Uterus (tissue), 4 donors: ENCODE measurements at places on chromosomes 1 and 21. TPM values are rescaled to one million over a fixed set of nuclear protein-coding genes. Genes with fewer than 3 reads are reported as not detected.

Gene HSF2BP
- total RNA-seq: 1.2 TPM

- H3K4me1 ChIP-seq: no peaks in the 10 kb centered on the region
- H3K36me3 ChIP-seq: no peaks in the 10 kb centered on the region
- H3K4me3 ChIP-seq: no peak overlapping the region
- no peak for DNase-seq
- H3K27me3 ChIP-seq: no peaks in the 10 kb centered on the region
These were observed 585.6 kb downstream of the PTBP2 start for GRCh38 chr1:97307151-97307550.

Gene OMA1
- total RNA-seq: 97.6 TPM

Gene USP24
- 66.1 TPM for total RNA-seq

GRCh38 chr21:26758083-26758880 is 86.9 kb downstream of the ADAMTS1 start:
- H3K27me3 ChIP-seq: no peaks in the 10 kb centered on the region
- no peaks in the 10 kb centered on the region for H3K36me3 ChIP-seq
- no peaks in the 10 kb centered on the region for H3K4me1 ChIP-seq
- no peak overlapping the region for H3K4me3 ChIP-seq
- H3K27ac ChIP-seq: no peak overlapping the region
